ENCODE measurements at places on chromosomes 12 and 14.

GRCh38 chr14:32329146-32329545, at the start of gene AKAP6:
Gene AKAP6 (plus strand): TSS chr14:32329298. CDS start chr14:32433494, 104,196 bp downstream.
- no peak for DNase-seq

DNA sequence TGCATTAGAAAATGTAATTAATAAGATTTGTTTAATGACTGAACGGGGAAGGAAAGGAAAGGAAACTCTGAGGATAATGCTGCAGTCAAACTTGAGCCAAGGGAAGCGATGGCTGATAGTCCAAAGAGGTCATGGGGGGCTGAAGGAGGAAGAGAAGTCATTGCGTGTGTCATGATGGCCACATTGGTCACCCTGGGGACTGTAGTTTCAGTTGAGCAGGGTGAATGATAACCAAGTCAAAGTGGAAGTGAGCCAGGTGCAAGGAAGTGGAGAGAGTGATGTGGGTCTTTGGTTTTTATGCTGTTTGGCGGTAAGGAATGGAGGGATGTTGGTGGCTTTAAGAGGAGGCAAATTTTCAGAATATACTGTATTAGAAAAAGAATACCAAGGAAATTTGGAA, 21.6 kb downstream of the C12orf75 start:
- no peak for DNase-seq

- DNase-seq: no peak
Observed at GRCh38 chr12:129753586-129753985, 150.2 kb downstream of the TMEM132D start.

- DNase-seq: no peak
Observed at GRCh38 chr14:39733741-39734140, 301.5 kb upstream of the FBXO33 start.

DNA sequence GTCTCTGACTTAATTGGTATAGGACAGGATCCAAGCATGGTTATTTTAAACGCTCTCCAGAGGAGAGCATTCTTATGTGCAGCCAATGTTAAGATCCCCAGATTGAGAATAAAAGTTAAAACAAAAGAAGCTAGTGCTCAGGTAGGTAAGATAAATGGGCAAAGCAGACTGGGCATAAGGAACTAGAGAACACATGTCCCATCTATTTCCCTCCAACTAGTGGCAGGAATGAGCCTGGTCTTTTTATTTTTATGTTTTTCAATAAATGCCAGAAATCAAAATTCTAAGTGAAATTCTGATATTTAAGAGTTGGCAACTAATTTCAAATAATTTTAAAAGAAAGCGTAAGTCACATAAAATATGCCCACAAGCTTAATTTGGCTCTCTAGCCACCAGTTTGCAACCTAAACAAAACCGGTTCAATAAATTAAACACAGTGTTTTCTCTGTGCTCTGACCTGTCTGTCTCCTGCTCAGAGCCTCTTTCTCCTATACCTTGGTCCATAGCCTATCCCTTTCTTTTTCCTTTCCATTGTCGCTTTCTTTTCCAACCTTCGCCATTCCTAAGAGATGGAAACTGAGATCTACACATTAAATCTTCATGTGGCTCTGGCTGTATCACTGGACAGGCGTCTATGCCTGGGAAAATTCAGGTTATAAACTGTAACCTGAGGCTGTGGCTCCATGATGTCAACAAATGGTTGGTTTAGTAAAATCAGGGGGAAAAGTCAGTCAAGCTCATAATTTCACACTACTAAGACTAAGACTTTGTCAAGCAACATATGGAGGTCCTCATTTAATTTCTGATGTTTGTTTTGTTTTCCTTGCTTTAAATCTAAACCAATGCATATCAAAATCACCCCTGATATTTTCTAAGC, 5.5 kb downstream of the SLC38A1 start:
- DNase-seq: no peak

- DNase-seq: peak; percentile 54
Observed at GRCh38 chr12:12582895-12583303, 20.2 kb upstream of the DUSP16 start.

DNA sequence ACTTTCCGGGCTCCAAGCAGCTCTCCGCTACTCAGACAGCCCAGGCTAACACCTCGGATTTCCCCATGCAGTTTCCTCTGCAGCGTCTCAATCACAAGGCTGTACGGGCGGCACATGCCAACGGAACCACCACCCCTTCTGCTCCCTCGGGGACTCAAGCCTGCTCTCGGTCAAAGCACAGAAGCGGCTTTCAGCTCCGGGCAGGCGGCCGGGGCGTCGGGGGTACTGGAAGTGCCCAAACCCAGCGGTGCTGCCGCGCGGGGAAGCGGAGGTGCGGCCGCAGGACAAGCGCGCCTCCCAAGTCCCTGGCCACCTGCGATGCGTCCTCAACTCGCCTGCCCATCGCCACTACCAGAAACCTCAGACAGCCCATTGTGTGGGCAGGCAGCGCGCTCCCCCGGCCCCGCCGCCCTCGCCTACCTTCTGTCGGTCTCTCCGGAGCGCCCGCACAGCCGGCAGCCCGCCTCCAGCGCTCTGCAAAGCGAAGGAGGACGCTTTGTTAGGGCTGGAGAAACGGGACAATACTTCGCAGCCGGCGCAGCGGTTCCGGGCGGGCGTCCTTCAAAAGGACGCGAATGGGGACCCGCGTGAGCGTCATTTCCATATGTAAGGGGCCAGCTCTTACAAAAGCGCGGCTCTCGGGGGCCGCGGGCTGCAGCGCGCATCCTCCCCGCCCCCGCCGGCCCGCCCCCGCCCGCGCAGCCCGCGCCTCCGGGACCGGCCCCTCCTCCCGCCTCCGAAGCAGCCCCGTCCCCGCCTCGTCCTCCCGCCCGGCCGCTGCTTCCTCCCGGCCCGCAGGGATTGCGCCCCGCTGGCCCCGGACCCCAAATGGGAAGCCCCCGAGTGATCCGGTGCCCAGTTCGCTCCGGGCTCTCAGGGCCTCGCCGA, 674 bp downstream of the NIN start:
- DNase-seq: peak; percentile 68

DNA sequence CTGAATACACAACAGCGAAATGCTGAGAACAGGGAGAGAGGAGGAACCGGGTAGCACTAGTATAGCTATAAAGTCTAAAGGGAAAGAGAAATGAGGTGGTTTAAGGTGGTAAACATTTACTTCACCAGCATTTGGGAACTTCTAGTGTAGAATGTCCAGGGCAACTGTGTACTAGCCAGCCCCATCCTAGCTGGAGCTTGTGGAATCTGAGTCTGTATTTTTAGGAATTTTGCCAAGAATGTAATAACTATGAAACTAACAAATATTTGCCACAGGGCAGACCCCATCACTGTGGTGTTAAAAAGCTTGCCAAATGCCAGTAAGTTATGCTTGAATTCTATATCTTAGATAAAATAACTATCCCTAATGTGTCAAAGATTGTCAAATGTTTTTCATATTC, 398.9 kb upstream of the MIS18BP1 start:
- no peak for DNase-seq

GRCh38 chr12:77947330-77947729, 116.6 kb downstream of the NAV3 start:
- DNase-seq: no peak

- no peak for DNase-seq
Observed at GRCh38 chr12:18810537-18811253, 72.8 kb downstream of the CAPZA3 start.

DNA sequence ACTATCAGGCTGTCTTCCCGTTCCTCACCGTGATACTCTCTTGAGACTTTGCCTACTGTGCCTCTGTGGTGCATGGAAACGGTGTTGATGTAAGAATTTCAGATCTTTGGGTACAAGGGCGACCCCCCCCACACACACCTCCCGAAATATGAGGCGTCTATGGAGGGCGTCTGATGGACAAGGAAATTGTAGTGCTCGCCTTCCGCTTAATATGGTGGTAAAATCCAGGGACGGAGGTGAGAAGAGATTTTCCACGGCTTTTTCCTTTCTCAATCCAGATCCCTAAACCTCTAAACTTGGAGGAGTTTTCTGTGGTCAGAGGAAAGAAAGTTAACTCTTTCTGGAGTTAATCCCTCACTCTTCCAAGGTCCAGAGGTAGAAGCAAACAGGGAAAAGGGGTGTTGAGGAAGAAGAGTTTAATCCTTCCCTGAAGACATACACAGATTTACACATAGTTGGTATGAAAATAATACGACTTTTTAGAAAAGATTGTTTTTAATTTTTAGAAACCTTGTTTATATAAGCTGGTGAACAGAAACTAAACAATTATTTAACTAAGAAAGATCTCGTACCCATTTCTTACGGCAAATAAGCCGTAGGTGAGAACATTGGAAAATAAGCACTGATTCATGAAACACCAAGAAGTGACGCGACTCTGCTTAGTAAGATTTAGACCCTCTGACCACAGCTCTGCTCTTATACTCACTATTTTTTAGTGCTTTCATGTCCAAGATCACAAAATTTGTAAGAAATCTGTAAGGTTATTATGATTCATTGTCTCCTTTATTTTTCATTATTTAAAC, 23.1 kb upstream of the RNASE12 start:
- no peak for DNase-seq

GRCh38 chr14:64060199-64060545, 207.4 kb downstream of the SYNE2 start:
- no peak for DNase-seq

DNA sequence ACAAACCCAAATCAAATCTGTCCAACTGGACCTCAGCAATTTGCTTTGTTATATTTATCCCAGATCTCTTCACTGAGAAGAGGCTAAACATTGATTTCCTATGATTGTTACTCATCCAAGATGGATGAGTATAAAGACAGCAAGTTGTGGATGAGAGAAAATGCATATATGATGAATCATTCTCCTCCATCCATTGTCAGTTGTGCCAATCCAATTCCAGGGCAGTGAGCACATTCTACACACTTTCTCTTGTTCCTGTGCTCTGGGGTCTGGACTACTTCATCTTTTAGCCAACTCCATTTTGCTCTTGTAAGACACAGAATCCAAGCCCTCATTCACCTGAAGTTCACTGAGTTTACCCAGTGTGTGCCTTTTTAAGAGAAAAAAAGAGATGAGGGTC, 105.7 kb downstream of the GCH1 start:
- no peak for DNase-seq

GRCh38 chr12:14395074-14395778, 29.7 kb downstream of the ATF7IP start:
- peak; percentile 58 for DNase-seq

DNA sequence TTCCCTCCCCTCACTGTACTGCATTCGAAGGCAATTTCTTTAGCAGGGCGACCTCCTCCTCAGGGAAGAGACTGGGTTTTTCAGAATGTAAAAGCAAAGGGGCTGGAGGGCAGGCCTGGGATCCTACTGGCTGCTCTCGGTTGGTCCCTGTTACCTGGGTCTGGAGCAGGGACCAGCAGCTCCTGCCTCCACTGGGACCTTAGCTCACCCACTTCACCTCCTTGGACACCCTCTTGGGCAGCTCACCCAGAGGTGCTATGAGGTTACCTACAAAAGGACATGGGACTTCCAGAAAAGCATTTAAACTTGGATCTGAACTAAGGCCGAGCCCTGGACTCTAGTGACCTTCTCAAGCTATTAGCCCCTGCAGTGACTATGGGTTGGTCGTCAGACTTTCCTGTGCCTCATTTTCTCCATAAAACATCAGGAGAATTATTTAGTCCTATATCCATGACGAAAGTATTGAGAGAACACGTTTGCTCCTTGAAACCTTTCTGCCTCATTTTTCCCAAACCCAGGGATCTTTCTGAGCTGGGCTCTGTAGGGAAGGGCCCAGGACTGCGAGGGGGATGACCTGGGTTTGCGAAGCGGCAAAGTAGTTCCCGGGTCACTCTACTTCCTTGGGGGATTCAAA, 65.0 kb downstream of the FBXL14 start:
- DNase-seq: no peak

DNA sequence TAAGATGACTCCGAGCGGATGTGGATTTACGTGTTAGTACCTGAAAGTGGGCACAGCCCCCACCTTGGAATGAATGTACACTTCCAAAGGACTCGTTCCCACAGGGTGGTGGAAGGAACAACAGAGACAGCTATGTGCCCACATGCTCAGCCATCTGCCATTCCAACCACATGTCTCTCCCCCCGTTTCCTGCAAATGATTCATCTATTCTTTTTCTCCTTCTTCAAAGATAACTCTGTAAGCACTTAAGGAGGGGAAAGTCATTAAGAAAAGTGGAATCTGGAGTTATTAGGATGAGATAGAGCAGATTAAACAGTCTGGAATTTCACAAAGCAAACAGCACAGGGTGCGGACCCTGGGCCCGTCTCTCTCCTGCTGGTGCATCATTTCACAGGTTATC, 18.5 kb upstream of the DUSP6 start:
- DNase-seq: no peak

DNA sequence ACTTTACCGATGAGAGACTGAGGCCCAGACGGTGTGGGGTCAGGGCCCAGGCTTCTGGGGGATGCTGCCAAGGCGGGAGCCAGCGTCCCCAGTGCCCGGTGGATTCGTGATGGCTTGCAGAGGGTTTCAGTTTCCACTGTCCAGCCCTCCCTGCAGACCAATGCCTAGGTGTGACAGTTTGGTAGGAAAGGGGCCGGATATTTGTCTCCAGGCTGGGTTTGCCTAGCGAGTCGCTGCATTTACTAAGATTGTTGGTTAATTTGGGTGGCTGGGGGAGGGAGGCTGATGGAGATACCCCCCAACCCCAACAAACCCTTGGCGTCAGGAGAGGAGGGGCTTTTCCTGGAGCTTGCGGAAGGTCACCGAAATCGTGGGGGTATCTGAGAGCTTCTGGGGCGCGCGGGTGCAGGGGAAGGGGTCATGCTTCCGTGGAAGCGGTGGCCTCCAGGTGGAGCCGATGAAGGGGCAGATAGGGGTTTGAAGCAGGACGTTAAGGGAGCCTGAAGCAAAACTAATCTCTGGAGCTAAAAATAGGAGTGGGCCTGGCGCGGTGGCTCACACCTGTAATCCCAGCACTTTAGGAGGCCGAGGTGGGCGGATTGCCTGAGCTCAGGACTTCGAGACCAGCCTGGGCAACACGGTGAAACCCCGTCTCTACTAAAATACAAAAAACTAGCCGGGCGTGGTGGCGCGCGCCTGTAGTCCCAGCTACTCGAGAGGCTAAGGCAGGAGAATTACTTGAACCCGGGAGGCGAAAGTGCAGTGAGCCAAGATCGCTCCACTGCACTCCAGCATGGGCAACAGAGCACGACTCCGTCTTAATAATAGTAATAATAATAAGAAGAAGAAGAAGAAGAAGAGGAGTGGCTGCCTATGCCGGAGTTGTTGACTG, 1.1 kb upstream of the CDC42BPB start:
- no peak for DNase-seq

GRCh38 chr12:7907009-7907408, 29.0 kb downstream of the SLC2A3 start:
- peak; percentile 68 for DNase-seq

DNA sequence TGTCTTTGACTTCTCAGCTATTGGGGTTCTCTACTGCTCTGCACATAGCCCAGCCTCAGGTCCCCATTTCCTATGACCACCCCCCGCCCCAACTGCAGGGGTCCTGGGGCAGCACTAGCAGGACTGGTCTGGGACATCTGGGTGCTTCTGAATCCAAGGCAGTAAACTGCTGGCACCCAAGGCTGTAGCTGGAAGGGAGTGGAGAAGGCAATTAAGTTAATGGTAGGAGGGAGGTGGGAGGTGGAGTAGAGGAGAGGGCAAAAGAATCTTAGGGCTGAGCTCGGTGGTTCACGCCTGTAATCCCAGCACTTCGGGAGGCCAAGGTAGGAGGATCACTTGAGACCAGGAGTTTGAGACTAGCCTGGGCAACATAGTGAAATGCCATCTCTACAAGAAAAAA, 11.5 kb downstream of the PLEK2 start:
- no peak for DNase-seq

GRCh38 chr14:86203843-86204242, 673.9 kb downstream of the FLRT2 start:
- DNase-seq: peak; percentile 4

Data from NAMALWA (cell line).